ENCODE measurements at places on chromosomes 5 and 9. TPM values are rescaled to one million over a fixed set of nuclear protein-coding genes. Genes with fewer than 3 reads are reported as not detected.

PCAT7 gene
- total RNA-seq: not detected

ELOVL7 gene
- 0.09 TPM for total RNA-seq

WWC1 gene
- total RNA-seq: under 0.01 TPM

TRUB2 gene
- 25.8 TPM for total RNA-seq

C6 gene
- not detected for total RNA-seq

ZNF169 gene
- 2.1 TPM for total RNA-seq

TMEM215 gene
- total RNA-seq: not detected

NR2F1-AS1 gene
- total RNA-seq: 31.0 TPM

CD180 gene
- under 0.01 TPM for total RNA-seq

CARTPT gene
- not detected for total RNA-seq

KCNN2 gene
- total RNA-seq: 5.2 TPM

BAAT gene
- not detected for total RNA-seq

LCN1 gene
- total RNA-seq: not detected

GFI1B gene
- total RNA-seq: under 0.01 TPM

IFNA17 gene
- total RNA-seq: not detected

NUTM2G gene
- not detected for total RNA-seq

C9 gene
- 0.11 TPM for total RNA-seq

PKD2L2 gene
- not detected for total RNA-seq

PCDHGB1 gene
- total RNA-seq: 1.6 TPM

MYORG gene
- 1.2 TPM for total RNA-seq

TLX3 gene
- not detected for total RNA-seq

MED10 gene
- total RNA-seq: 10.4 TPM

UBLCP1 gene
- 9.6 TPM for total RNA-seq

All from dermis lymphatic vessel endothelial cell (primary cell).